ENCODE measurements at places on chromosomes 5 and 9. TPM values are rescaled to one million over a fixed set of nuclear protein-coding genes. Genes with fewer than 3 reads are reported as not detected.

- H3K4me3 ChIP-seq: no peak overlapping the region
- H3K36me3 ChIP-seq: peaks cover 38% of the 10 kb centered on the region
- no peaks in the 10 kb centered on the region for H3K27me3 ChIP-seq
- H3K27ac ChIP-seq: no peak overlapping the region
- DNase-seq: no peak
Observed at GRCh38 chr9:136516191-136516654, 29.6 kb downstream of the NOTCH1 start.

GRCh38 chr5:10689391-10690081 is 71.5 kb downstream of the DAP start:
- no peaks in the 10 kb centered on the region for H3K27me3 ChIP-seq
- peaks cover 11% of the 10 kb centered on the region for H3K36me3 ChIP-seq
- DNase-seq: peak; percentile 68
- peak overlapping the region; percentile 58 for H3K27ac ChIP-seq
- H3K4me3 ChIP-seq: no peak overlapping the region

DNA sequence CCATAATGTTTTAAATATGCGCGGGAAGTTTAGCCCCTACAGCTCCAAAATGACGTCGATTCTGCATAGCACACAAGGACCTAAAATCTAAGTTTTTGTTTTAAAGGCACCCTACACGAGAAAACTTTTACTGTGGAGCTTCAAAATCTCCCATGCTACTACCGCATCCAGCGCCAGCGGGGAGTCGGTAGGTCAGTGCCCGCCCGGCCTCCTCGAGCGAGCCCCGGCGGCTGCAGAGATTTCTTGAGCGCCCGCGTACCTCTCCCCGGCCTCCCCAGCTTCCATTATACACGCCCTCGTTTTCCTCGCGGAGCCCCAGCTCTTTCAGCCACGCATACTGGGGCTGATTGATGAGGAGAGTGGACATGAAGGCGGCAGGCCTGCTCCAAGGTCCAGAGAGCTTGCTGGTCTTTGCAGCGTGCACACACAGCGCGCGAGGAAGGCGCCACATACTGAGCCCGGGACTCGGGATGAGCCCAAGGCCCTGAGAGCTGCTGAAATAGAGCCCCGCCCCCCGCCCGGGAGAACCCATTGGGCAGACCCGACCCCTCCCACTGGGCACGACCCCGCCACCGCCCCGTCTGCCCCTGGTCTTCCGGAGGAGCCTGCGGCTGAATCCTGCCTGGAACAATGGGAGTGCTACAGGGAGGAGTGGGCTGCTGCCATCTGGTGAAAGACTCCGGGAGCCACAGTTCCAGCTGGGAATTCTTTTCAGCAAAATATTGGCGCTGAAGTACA is at the start of gene ALDH7A1:
Gene ALDH7A1, minus strand, starts transcription at position 472 of the 738 bp plus-strand sequence. Its CDS starts 21 bp downstream, at position 451.
- peak within 1 kb of the TSS; percentile 35 for H3K27ac ChIP-seq
- no peaks in the 10 kb centered on the region for H3K36me3 ChIP-seq
- H3K4me3 ChIP-seq: peak within 1 kb of the TSS; percentile 77
- DNase-seq: peak; percentile 77

DNA sequence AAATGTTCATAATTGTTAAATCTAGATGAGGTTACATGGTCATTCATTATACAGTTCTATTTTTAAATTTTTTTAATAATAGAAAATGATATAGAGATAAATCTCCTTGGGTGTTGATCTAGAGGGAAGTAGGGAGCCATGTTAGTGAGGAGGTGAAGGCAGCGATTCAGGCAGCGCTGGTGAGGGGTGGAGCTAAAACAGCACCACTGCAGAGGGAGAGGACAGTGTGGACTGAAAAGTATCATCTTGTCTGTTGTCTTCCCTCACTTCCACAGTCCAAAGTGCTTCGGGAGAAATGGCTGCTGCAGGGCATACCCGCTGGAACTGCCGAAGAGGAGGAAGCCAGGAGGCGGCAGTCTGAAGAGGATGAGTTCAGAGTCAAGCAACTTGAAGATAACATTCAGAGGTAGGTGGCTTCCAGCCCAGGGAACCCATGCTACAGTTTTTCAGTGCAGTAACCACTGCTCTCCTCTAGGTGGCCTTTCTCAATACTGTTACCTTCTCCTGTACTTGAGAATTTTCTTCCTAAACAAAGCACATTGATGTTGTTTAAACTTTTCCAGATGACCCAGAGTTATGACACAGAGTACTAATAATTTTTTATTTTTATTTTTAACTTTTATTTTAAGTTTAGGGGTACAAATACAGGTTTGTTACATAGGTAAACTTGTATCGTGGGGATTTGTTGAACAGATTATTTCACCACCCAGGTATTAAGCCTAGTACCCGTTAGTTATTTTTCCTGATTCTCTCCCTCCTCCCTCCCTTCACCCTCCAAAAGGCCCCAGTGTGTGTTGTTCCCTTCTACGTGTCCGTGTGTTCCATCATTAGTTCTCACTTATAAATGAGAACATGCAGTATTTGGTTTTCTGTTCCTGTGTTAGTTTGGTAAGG is 100.5 kb downstream of the PALM2AKAP2 start:
- peak overlapping the region; percentile 51 for H3K27ac ChIP-seq
- DNase-seq: peak; percentile 50
- no peak overlapping the region for H3K4me3 ChIP-seq
- peaks cover 6% of the 10 kb centered on the region for H3K27me3 ChIP-seq

- H3K4me3 ChIP-seq: no peak overlapping the region
- H3K27ac ChIP-seq: no peak overlapping the region
- H3K36me3 ChIP-seq: no peaks in the 10 kb centered on the region
- peaks cover 8% of the 10 kb centered on the region for H3K4me1 ChIP-seq
- DNase-seq: no peak
Observed at GRCh38 chr5:133159543-133159942, 107.7 kb downstream of the HSPA4 start.

DNA sequence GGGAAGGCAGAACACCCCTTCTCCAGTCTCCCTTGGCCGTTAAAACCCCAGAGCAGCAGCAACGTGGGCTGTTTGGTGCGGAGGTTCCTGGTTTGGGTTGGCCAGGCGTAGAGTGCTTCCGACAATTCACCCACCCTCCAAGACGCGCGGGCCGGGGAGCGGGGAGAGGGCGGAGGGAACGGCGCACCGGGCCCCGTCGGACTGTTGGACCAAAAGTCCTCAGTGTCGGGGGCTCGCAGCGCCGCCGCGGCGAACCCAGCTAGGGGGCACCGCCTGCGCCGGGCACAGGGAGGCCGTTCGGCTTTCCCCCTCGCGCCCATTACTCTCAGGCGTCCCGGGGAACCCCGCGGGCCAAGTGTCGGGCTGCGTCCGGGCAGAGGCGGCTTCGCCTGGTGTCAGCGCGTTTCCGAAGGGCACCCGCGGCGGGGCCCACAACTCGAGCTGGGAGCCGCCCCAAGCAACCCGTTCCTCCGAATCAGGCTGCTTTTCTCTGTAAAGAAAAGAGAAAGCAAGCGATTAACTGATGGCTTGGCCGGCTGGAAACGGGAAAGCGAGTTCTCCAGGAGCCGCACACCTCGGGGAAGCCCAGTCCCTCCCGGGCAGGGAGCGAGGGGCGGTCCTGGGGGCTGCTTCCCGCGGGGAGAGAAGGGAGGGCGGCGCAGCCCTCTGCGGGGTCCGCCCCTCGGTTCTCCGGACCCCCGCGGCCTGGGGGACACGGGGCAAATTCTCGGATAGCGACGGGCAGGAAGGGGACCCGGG is 145.5 kb downstream of the ERCC6L2 start:
- H3K27ac ChIP-seq: peak overlapping the region; percentile 63
- DNase-seq: peak; percentile 71
- peaks cover 43% of the 10 kb centered on the region for H3K27me3 ChIP-seq
- peaks cover 2% of the 10 kb centered on the region for H3K36me3 ChIP-seq

DNA sequence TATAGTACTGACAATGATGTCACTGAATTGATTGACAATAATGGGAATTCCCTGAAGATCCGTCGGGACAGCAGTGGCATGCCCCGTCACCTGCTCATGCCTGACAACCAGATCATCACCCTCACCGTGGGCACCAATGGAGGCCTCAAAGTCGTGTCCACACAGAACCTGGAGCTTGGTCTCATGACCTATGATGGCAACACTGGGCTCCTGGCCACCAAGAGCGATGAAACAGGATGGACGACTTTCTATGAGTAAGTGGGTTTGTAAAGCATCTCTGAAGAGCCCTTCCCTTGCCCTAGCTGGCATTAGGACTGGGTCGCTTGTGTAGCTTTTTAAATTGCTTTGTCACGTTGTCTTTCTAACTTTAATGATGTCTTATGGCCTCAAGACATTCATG is 72.7 kb upstream of the WWC1 start:
- no peaks in the 10 kb centered on the region for H3K4me1 ChIP-seq
- H3K27ac ChIP-seq: no peak overlapping the region
- no peak overlapping the region for H3K4me3 ChIP-seq

DNA sequence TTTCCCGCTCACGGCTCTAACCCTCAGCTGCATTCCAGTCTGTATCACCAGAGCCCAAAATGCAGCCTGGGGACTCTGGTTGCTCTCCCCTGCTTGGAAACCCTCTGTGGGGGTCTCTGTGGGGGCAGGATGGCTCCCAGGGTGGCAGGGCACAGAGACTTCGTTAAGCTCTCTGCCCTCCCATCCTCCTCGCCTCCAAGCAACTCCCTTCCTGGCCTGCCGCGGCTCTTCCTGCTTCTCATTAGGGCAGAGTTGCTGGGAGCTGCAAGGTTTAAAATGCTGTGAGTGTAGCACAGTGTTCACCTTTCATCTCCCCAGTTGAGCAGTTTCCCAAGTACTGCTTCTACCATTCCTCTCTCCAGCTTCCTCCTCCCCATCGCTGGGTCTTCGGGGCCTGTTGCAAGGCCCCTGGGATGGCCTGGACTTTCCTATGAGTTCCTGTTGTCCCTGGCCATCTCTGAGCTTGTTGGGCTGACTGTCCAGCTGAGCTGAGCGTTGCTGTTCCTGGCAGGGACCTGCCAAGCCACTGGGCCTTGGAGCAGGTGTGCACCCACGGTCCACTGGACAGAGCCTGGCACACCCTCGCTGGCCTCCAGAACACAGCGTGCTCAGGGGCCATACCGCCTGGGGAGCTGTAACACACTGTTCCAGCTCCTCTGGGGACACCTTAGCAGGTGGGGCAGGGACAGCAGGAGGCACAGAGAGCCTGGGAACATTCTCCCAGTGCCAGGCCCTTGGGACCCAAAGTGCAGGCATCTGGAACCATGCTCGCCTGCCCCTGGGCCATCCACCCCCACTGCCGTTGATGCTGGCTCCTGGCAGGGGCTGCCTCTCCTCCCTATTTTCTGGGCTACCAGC is 188.4 kb downstream of the C9orf50 start:
- H3K4me1 ChIP-seq: peaks cover 6% of the 10 kb centered on the region
- no peak overlapping the region for H3K27ac ChIP-seq

DNA sequence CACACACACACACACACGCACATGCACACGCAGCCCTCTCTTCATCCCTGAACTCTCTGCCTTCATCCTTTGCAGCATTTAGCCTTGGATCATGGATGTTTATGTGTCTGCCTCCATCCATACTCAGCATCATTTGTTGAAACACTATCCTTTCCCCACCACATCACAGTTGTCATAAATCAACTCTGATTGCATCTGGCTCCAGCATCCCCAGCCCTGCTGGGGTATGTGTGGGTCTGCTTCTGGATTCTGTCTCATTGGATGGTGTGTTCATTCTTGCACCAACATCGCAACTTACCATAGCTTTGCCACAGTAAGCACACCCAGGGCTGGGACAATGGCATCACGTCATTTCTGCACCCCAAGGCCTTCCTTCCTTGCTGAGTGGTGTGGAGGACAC is 175.4 kb downstream of the RGS3 start:
- no peak overlapping the region for H3K27ac ChIP-seq
- peaks cover 8% of the 10 kb centered on the region for H3K27me3 ChIP-seq
- no peak overlapping the region for H3K4me3 ChIP-seq

DNA sequence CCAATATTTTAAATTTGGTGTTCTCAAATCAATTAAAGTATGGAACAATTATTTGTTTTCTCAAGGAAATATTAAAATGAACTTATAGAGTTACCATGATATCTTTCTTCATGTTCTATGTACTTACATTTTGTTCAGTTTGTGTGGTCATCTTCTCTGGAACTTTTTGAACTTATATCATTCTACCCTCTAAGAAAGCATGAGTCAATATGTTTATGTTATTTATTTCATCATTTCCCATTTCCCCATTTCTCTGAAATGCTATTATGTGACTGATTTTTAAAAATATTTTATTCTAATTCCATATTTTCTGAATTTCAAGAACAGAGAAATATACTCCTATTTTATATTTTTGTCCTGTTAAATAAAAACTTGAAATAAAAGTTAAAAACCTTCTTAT is 123.5 kb upstream of the ACOT12 start:
- H3K27me3 ChIP-seq: no peaks in the 10 kb centered on the region
- H3K4me1 ChIP-seq: peaks cover 3% of the 10 kb centered on the region
- H3K36me3 ChIP-seq: no peaks in the 10 kb centered on the region
- DNase-seq: no peak

- peaks cover 2% of the 10 kb centered on the region for H3K27me3 ChIP-seq
- no peaks in the 10 kb centered on the region for H3K4me1 ChIP-seq
- H3K36me3 ChIP-seq: no peaks in the 10 kb centered on the region
Observed at GRCh38 chr9:135163023-135163780, 75.7 kb downstream of the OLFM1 start.

DNA sequence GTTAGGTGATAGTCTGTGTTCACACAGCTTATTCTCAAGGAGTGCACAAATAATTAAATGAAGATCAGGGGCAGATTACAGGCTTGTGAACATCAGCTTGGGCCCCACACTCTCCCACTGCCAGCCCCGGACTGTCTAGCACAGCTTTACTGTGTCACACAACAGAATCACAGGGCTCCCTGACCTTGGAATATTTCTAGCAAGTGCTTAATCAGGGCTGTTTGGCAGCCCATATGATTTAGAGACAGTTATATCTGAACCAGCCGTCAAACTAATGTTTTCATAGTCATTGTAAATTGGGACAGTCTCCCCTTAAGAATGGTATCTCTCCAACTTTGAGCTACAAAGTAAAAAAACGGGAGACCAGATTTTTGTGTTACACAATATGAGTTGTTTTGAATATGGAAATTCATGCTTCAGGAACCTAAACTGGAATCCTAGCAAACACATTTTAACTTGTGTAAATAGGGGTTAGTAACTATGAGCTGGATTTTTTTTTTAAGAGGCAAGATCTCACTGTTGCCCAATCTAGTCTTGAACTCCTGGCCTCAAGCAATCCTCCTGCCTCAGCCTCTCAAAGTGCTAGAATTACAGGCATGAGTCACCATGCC is 517.6 kb downstream of the BNC2 start:
- H3K4me1 ChIP-seq: no peaks in the 10 kb centered on the region
- H3K27me3 ChIP-seq: no peaks in the 10 kb centered on the region
- H3K27ac ChIP-seq: no peak overlapping the region
- H3K4me3 ChIP-seq: no peak overlapping the region
- no peak for DNase-seq
- no peaks in the 10 kb centered on the region for H3K36me3 ChIP-seq

Gene EXD3
- total RNA-seq: 6.7 TPM

Gene C9orf72
- 10.2 TPM for total RNA-seq

Gene DENND4C
- total RNA-seq: 22.2 TPM

Gene PTGS1
- total RNA-seq: 0.09 TPM

Gene BTNL8
- not detected for total RNA-seq

Gene CDX1
- not detected for total RNA-seq

Gene PCDHB5
- not detected for total RNA-seq

Gene MARCHF3
- 4.2 TPM for total RNA-seq

Gene HABP4
- 7.3 TPM for total RNA-seq

Gene ST8SIA4
- total RNA-seq: 32.0 TPM
